ENCODE measurements at places on chromosomes 1 and 21. TPM values are rescaled to one million over a fixed set of nuclear protein-coding genes. Genes with fewer than 3 reads are reported as not detected.

The PAQR6 gene
- 3.4 TPM for total RNA-seq

The ABCA4 gene
- total RNA-seq = 0.04 TPM

The NMNAT1 gene
- 2.9 TPM for total RNA-seq

The OR2T5 gene
- total RNA-seq = not detected

The MSH4 gene
- not detected for total RNA-seq

The PCSK9 gene
- 3.7 TPM for total RNA-seq

The MAP1LC3C gene
- not detected for total RNA-seq

The ERICH3 gene
- not detected for total RNA-seq

The WDR64 gene
- total RNA-seq = not detected

The RBP7 gene
- 11.2 TPM for total RNA-seq

All from A549 treated with ZK216348 at 1 μM for 4 hours (cell line).